ENCODE measurements at places on chromosomes 16 and 17.

GRCh38 chr17:22459953-22460350 lies 767.6 kb downstream of the KCNJ18 start:
- DNase-seq, result no peak

GRCh38 chr16:937311-937710 lies 33.5 kb downstream of the LMF1 start:
- no peak for DNase-seq

- no peak for DNase-seq
These were observed 58.2 kb upstream of the STAC2 start for GRCh38 chr17:39283896-39284295.

GRCh38 chr17:5775098-5775497 lies 190.8 kb upstream of the NLRP1 start:
- DNase-seq, result no peak

DNA sequence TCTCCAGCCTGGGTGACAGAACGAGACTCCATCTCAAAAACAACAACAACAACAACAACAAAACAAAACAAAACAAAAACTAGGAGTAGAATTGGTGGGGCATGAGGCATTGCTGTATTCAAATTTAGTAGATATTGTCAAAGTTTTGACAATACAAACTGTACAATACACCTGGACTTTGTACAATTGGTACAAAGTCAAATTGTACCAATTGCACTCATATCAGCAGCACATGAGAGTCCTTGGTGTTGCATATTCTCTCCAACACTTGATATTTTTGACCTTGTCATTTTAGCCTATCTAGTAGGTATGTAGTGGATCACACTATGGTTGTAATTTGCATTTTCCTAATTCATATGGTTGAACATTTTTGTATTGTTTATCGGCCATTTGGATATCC lies 14.3 kb upstream of the ATF7IP2 start:
- no peak for DNase-seq

DNA sequence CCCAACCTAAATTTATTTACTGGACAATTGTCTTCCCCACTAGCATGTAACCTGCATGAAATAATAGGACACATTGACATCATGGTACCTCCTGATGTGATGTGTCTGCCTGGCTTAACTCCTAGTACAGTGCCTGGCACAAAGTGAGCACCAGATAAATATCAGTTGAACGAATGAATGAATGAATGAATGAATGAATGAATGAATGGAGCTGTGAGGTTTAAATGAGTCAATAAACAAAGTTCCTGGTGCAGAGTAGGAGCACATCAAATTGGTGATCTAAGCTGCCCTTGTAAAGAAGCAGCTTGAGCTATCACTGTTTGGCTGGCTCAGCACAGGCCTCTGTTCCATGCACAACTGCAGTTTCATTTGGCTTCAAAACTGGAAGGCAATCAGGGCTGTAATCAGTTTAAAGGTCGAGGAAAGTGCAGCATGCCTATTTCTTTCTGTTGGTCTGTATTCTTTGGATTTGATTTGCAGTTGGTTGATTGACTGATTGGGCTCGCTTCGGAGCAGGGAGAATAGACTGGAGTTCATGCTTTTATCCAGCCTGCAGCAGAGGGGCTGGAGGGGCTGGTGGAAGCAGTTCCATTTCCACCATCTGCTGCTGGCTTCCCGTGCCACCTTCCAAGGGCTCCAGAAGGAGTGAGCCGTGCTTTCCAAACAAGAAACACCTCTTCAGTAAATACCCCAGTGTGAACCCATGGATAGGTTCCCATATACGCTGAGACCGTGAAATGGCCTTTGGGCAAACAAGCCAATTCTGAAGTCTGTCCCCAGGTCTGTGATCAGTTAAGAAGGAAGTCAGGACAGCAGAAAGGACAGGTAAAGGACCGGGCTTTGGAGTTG lies 54.6 kb downstream of the GPRC5B start:
- no peak for DNase-seq

GRCh38 chr16:6020162-6020985 lies 922.8 kb upstream of the EEF2KMT start:
- no peak for DNase-seq

DNA sequence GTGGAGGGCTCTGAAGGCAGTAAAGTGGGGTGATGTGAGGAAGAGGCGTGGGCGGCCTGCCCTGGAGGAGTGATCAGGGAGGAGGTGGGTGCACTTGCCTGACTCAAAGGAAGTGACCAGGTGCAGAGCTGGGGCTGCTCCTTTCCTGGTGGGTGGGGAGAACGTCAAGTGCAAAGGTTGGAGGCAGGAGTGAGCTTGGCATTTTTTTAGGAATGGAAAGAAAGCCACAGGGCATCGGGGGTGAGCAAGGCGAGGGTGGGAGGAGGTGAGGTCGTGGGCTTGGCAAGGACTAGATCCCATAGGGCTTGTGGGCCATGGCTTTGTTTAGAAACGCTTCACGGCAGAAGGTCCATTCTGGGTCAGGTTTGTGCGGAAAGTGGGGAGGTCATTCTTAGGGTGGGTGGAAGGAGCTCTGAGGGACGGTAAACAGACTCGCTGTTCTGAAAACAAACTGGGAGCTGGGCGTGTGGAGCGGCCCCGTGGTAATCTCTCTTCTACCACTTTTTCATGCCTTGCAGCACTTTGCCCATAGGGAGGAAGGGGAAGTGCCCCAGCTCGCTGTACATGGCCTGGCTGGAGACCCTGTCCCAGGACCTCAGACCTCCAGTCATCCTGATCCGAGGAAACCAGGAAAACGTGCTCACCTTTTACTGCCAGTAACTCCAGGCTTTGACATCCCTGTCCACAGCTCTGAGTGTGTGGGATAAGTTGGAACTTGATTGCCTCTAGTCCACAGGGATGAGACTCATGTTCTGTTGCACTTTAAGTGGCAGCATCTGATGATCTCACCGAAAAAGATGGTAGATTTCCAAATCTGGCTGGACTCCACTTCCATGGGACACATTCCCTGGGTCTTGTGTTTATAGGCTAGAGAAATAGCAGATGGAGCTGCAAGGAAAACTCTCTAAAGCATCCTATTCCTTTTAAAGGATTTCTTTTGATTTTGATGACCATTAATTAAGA lies 18.9 kb upstream of the HERPUD1 start:
- DNase-seq, result no peak

DNA sequence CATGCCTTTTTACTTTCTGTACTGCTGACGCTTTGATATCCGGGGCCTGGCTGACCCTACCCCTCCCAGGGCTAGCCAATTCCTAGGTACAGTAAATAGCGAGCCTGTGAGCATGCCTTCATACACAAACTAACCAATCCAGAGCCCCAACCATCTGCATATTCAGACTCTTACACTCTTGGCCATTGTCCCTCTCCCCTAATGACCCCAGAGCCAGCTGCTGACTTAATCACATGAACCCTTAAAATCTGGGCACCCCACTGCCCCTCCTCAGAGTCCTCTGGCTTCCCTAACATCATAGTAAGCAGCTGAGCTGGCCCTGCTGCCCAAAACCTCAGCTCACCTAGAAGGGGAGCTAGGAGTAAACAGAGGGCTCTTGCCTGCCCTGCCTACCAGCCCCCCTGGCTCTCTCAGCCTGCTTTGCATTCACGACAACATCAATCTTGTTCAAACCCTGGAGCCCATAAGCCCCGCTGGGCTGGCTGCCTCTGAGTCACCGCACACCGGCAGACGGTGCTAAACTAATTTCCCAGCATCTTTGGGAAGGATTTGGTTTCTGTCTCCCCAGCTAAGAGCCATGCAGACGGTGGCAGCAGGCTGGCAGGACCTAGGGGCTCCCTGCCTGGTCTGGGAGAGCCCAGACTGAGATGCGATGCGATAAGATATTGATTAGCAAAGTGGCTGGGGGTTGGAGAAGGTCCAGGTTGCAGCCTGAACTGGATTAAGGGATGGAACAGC lies 63.2 kb downstream of the CLEC19A start:
- DNase-seq, result no peak

GRCh38 chr16:78277321-78278055 lies 178.0 kb downstream of the WWOX start:
- DNase-seq, result no peak

DNA sequence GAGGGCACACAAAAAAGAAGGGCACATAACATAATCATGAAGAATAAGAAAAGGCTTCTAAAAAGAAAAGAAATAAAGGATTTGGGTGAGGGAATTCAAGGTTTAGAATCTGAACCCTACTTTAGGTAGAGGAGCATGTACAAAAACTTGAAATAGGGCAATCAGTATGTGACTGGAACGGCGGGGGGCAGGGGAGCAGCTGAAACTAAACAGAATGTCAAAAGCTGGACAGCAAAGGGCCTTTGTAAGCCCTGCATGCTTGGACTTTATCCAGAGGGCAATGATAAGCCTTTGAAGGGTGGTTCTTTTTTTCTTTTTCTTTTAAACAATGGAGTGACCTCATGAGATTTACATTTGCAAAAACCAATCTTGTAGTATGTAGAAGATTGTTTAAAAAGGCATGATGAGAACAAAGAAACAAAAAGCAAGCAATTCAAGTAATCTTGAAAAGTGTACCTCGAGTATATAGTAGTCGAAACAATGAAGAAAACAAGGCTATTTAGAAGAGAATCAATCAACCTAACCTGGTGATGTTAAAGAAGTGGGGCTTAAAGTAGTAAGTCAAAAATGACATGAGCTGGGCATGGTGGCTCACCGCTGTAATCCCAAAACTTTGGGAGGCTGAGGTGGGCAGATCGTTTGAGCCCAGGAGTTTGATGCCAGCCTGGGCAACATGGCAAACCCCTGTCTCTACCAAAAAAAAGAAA lies 46.7 kb upstream of the ANKFY1 start:
- DNase-seq, result no peak

DNA sequence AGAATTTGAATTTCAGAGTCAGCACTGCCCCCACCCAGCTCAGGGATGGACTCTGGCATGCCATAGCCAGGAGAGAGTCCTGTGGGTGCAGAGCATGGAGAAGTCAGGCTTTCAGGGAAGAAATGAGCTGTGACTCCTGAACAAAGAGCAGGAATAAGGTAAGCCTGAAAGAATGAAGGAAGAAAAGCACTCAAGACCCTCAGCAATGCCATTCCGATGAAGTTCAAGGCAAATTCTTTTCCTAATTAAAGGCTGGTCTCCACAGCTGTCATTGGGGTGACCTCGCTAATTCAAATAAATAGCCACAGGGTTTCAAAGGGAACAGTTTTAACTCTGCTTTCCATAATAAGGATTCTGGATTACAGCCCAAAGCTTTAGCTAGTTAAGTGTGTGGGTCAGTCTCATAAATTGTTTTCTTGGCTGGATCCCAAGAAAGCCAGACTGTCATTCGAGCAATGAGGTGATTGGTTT lies 31.7 kb downstream of the TOM1L2 start:
- no peak for DNase-seq

GRCh38 chr16:66913081-66913480 lies 5.6 kb downstream of the CDH16 start:
- DNase-seq, result no peak

DNA sequence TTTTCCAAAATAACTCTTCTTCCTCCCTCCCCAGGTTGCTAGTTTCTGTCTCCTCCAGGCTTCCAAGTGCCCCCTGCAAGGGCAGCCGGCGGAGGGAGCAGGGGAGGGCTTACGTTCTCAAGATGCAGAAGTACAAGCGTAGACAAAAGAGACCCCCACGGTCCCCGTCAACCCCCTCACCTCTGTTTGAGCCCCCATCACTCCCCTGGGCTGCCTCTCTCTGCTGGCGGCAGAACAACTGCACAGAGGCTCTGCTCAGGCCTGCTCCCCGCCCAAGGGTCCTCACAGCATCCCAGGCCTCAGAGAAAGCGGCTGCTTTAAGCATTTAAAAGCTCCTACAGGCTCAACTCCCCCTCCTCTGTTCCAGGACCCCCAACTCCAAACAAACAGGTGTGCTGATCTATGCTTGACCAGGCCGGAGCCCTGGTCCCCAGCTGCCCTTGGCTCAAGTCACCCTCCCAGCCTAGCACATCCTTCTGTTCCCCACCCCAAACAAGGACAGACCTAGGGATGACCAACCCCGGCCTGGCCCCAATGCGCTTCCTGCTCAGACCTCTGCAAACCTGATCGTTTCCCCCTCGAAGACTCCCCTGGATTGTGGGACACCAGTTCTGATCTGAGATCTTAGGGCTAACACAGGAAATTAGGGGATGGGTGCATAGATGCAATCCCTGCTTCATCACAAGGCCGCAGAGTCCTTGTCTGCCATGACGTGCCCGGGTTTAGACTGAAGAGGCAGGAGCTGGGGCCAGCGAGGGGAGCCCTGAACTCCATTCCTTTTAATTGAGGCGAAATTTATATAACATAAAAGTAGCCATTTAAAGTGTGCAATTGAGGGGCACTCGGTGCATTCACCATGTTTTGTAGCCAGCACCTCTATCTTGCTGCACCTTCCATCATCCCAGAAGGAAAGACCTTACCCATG lies 17.2 kb upstream of the RBFOX3 start:
- no peak for DNase-seq

- no peak for DNase-seq
These were observed 1.4 kb downstream of the APRT start for GRCh38 chr16:88810166-88810911.

DNA sequence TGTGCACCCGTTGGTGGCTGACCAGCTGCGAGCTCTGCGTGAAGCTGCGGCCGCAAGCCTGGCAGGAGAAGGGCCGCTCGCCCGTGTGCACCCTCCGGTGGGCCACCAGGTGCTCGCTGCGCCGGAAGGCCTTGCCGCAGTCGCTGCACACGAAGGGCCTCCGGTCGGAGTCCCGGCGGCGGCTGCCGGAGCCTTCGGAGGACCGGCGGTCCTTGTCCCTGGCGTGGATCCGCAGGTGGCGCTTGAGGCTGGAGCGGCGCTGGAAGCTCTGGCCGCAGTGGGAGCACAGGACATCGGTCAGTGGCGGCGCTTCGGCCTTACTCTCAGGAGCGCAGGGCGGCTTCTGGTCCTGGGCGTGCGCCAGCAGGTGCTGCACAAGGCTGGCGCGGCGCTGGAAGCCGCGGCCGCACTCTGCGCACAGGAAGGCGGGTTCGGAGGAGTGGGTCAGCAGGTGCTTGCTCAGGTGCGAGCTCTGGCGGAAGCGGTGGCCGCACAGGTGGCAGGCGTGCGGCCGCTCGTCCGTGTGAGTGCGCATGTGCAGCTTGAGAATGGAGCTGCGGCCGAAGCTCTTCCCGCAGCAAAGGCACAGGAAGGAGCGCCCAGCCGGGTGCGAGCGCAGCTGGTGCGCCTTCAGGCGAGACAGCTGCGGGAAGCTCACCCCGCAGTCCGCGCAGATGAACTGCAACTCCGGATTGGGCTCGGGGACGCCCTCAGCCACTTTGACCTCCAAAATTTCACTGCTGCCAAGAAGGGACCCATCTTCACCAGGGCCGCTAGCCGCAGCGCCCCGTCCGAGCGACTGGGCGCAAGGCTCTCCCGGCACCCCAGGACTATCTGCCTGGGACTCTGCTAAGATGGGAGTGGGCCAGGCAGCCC lies 9.1 kb downstream of the ZSCAN10 start:
- no peak for DNase-seq

GRCh38 chr17:63423963-63424362 lies 22.1 kb downstream of the CYB561 start:
- DNase-seq, result no peak

Data from activated CD4-positive, CD25-positive, alpha-beta regulatory T cell (primary cell).